CD4-positive, alpha-beta T cell treated with Interleukin-17A for 4 hours (primary cell): ENCODE measurements at places on chromosomes 2 and 18.

- DNase-seq, result no peak
Measured at GRCh38 chr2:25349397-25349796, 7.7 kb upstream of the DNMT3A start.

- no peak for DNase-seq
Measured at GRCh38 chr18:31512203-31512764, 14.3 kb downstream of the DSG2 start.

DNA sequence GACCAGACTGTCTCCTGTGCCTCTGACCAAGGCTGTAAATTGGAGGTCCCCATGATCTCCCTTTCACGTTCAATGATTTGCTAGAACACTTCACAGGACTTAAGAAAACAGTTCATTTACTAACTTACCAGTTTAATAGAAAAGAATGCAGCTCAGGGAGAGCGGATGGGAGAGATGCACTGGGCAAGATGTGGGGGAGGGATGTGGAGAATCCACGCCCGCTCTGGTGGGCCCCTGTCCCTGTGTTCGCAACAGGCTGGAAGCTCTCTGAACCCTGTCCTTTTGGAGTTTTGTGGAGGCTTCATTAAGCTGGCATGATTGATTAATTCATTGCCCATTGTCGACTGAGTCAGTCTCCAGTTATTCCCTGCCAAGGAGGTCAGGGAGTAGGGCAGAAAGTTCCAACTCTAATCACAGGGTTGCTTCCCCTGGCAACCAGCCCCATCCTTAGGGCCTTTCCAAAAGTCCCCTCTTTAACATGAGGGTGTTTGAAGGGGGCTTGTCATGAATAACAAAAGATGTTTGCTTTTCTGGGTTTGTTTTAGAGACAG lies 257.1 kb downstream of the ACKR3 start:
- DNase-seq, result no peak

DNA sequence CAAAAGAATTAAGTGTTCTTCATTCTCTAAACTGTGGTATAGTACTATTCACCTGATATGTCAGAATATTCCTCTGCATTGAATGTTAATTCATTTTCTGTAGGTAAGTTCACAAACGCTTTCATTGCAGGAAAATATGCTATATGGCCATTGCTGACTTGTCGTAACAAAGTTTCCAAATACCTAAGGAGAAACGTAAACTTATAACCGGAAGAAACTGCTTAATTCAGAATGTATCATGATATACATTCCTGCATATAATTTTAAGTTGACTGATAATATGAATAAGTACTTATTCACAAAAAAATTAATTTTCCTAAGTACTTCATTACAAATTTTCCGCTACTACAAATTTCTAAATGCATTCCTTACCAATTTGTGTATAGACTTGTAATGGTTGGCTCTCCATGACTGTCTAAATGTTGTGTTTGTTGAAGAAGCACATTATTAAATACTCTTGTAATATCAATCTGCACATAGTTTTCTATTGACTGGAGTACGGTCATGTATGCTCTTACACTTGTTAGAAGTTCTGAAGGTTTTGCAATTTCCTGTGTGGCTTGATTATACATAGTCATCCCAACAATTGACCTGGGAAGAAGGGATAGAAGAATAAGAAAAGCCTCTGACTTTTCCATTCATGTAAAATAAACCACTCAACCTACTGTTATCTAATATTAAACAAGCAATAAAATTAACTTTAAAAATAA lies 85.4 kb downstream of the NCKAP1 start:
- no peak for DNase-seq

DNA sequence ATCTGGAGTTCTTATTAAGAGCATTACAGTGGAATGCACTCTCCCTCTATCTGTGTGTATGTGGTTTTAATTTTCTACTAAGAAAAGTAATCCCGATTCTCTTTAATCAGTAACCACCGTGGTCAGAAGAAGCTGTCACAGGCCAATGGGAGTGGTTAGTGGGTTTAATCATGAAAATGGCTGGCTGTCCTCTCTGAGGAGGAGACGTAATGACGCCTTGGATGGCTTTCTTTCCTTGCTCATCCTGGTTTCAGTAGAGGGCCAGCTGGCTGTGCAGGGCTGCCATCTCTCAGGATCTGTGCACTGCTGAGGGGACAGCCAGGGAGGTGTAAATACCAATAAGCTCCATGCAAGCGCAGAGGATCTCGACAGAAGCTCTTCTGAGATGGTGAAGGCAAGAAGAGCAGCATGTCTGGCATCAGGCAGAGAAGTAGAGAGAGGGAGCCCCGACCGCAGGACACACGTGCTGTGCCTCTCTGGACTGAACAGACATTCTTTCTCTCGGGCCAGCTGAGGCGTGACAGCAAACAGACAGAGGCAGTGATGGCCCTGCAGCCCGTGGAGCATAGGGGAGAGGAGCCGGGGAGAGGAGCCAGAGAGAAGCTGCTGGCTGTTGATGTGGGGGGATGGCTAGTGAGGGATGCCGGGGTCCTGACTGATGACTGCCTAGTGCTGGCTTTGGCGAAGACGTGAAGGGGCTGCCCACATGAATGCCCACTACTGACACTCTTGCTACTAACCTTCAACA lies 65.1 kb upstream of the DAPL1 start:
- DNase-seq, result no peak

- DNase-seq, result no peak
Measured at GRCh38 chr2:98917031-98917471, 19.0 kb downstream of the CRACDL start.

DNA sequence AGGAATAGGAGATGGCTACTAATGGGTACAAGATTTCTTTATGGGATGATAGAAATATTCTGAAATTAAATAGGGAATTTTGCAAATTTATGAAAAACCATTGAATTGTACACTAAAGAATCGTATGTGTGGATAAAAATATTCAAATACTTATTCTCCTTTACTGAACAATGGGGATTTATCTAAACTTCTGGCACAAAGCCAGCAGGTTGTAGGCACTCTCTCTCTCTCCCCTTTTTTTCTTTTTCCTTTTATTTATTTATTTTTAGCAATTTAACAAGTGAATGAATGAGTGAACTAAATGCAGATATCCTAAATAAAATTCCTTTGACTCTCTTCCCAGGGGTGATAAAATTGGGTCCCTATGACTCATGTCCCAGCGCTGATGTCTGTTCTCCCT lies 21.9 kb upstream of the SCYGR2 start:
- DNase-seq, result no peak

GRCh38 chr18:7848054-7848412 lies 280.9 kb downstream of the PTPRM start:
- no peak for DNase-seq

- DNase-seq, result no peak
Measured at GRCh38 chr2:204282525-204282924, 262.8 kb upstream of the PARD3B start.

DNA sequence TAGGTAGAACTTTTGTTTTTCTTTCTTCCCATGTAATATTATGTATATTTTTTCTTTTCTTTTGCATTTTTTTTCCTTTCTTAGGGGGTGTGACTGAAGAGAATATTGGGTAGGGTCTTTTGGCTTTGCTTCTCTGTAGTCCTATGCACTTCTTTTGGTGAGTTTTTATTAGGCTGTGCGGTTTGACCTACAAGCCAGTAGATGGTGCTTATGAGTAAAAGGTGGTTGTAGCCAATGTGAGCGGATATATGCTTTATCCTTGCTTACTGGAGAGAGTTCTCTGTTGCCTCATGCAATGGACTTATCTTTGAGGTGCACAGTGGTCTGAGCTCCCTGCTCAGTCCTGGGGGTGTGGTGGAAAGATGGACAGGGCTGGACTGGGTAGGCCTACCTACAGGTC lies 52.7 kb downstream of the DSEL start:
- DNase-seq, result no peak

DNA sequence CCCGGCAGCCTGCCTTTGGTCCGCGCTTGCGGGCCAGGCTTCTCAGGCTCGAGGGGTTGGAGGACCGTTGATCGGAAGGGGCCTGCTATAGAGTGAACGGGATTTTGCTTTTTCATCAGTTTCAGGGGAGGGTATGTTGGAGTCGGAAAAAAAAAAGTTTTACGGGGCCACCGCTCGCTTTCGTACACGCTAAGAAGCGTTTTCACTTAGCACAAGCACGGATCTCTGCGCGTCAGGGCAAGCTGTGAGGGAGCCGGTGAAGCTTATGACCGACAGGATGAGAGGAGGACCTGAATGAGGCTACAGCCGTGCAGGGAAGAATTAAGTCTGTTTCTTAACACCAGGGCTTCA lies 443 bp downstream of the CPSF3 start:
- DNase-seq, result peak; percentile 28

DNA sequence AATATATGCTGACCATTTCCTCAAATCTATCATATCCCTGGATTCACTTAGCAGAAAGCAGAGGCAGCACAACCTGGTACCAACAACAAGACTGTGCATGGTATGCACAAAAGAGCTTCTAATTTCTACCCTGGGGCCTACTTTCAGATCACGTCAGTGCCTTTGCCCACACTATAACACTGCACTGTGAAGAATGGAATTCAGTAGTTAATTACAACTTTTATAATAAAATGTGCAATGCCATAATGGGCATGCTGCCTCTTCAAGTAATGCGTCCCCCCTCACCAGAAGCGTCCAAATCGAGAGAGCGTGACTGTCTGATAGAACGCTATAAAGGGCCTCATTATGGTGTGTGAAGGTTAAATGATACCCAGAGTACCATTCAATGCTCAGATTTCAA lies 328.1 kb upstream of the PKDCC start:
- DNase-seq, result no peak

GRCh38 chr2:39705638-39706037 lies 39.9 kb downstream of the TMEM178A start:
- DNase-seq, result no peak

DNA sequence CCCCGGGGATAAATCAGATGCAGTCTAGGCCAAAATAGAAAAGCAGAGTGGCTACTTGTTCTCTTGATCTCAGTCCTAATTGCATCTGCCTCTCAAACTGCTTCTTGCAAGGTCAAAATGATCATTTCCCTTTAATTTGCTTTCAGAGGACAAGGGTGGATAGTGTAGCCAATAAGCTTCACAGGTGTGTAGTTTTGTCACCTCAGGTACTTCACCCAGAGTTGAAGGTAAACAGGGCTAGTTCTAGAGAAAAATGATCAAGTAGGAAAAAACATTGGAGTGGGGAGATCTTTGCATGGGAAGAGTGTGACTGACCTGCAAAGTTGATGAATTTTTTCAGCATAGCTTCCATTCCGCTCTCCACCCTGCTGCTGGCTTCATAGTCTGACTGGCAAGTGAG lies 8.7 kb downstream of the ERICH2 start:
- no peak for DNase-seq

- DNase-seq, result no peak
Measured at GRCh38 chr2:853203-853870, 97.3 kb upstream of the SNTG2 start.

DNA sequence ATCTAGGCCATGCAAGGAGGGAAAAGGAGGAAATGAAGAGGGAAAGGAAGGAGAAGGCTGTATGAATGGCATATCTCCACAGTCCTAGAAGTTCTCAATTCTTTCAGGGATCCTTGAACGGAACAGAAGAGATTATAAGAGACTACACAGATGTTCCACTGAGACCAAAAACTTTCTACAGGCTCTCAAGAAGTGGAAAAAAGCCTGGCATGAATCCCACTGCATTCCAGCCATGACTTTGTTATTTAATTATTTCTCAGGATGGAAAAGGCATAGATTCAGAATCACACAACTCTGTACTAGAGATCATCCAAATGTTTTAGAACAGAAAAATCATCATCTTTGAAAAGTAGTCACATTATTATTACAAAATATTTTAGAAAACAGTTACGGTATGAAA lies 131.7 kb upstream of the CDH20 start:
- no peak for DNase-seq

DNA sequence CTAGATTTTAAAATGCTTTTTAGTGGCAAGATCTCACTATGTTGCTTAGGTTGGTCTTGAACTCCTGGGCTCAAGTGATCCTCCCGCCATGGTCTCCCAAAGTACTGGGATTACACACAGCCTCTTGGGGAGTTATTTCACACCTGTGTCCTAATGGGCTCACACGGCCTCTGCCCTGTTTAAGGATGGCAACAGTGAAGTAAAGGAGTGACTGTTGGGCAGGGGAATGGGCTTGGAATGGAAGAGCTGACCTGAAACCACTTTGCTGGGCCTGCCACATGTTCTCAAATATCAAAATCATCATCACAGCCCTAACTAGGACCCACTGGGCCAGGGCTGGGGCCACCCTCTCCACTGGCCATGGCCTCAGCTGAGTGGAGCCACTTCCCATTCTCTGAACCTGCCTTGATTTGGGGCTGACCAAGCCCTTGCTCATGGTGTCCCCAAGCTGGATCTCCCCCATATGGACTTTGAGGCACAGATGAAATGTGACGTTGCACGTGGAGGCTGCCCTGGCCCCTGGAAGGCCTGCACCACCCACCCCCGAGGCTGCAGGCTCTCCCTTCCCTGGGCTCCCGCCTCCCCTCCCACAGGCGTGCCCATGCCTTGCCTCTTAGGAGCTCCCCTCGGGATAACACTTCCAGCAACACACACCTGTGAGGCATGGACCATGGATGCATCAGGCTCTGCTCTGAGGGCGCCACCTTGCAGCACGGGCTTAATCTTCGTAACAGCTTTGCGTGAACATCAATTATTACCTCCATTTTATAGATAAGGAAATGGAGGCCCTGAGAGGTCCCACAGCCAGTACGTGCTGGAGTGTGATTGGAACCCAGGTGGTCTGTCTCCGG lies 71.8 kb upstream of the SMAD7 start:
- no peak for DNase-seq

GRCh38 chr2:229199267-229199666 lies 71.8 kb downstream of the PID1 start:
- no peak for DNase-seq

DNA sequence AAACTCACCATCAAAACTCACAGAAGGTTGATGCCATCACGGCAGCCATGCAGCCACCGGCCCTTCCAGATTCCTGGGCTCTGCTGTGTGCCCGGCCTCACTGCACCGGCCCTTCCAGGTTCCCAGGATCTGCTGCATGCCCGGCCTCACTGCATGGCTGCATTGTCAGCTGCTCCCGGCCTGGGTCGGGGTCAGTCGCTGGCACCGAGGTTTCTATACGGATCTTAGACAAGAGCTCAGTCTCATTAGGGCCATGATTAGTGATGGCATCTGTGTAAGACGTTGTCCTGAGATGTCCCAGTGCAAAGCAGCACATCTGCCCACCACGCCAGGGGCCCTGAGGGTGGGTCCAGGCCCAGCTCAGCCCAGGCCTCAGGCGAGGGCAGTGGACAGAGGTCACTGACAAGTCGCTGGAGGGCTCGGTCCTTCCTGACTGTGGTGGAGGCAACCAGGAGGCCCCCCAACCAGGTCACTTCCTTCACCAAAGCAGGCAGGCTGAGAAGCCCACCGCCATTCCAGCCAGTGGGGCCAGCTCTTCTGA lies 29.4 kb downstream of the TMEM18 start:
- no peak for DNase-seq

- no peak for DNase-seq
Measured at GRCh38 chr2:61277756-61278155, 115.8 kb downstream of the C2orf74 start.

GRCh38 chr2:119464981-119465380 lies 33.3 kb downstream of the TMEM37 start:
- no peak for DNase-seq

GRCh38 chr2:46012618-46013240 lies 284.5 kb upstream of the EPAS1 start:
- DNase-seq, result no peak

GRCh38 chr18:50973367-50974126 lies 5.7 kb downstream of the ELAC1 start:
- no peak for DNase-seq
